Effector CD8-positive, alpha-beta T cell (primary cell): ENCODE measurements at places on chromosomes 6 and 20.
A peak's percentile ranks its signal among the peaks of the same experiment; 100 is the strongest.

DNA sequence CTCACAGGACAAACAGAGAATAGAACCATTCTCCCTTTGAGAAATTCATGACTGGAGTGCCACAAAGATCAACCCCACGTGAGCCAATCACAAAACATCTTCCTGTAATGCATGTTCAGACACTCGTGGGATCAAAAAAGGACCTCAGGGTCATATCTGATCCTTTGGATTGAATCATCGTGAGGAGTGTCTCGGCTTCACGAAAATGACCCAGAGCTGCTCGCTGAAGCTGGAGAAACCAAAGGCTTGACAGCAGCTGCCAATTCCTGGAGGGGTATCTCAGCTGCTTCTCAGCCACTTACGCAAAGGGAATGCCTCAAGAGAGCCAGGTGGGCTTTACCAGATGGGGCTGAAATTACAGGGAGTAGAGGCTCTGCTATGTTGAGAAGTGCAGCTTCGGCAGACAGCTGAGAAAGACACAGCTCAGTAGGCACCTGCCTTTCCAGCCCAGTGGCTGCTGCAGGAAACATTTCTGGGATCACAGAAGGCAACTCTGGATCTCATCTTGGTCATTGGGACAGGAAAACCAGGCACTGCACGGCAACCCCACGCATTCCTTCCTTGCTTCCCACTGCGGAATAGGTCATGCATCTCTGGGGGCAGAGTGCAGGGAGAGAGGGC is 813.1 kb downstream of the KIF16B start:
- DNase-seq: no peak

DNA sequence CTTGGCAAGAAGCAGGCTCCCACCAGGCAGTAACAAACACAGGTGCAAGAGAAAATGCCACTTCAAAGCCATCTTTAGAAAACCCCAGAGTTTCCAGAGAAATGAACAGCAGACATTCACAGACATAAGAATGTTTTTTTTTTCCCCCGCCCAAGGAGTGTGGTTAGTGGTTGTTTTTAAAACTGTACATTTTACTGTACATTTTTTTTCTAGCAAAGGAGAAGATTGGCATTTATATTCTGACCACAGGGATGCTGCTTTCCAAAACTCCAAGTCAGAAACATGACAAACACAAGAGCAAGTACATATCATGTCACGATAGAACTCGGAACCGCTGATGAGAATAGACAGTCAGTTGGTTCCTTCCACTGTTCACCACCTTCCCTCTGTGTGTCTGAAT is 197.9 kb downstream of the LRFN2 start:
- no peak for DNase-seq

DNA sequence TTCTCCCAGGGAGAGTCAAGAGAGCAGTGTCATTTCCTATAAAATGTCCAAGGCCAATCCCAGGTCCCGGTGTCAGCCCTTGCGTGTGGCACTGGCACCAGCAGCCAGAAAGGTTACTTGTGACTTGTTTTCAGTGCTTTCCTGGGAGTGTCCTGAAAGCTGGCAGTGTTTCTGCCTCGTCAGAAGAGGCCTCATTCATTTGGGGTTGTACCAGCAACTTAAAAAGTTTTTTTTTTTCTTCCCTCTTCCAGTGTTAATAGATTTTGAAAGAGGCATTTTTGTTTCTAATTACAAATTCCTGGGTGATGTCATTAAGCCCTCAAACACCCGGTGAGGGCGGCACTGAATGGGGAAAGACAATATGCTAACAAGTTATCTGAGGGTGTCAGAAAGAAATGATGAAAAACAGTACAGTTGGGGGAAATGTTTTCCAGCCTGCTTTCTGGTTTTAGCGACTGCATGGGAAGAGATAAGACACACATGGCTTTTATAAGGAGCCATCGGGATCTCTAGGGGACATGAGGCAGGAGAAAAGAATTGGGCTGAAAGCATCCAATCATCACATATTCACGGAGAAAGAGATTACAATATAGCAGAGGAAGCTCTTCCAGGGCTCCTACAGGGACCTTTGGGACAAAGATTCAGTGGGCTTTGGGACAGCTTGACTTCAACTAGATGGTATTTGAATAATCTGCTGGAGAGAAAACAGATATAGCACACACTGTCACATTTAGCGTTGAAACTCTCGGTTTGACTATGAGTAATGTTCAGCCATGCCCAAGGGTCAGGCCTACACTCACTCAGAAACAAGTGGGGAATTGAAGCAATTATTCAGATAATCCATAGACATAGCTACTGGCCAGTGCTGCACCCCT is 153.0 kb downstream of the BCAS1 start:
- no peak for DNase-seq

GRCh38 chr6:151721146-151721545 is 86.3 kb upstream of the ESR1 start:
- no peak for DNase-seq

DNA sequence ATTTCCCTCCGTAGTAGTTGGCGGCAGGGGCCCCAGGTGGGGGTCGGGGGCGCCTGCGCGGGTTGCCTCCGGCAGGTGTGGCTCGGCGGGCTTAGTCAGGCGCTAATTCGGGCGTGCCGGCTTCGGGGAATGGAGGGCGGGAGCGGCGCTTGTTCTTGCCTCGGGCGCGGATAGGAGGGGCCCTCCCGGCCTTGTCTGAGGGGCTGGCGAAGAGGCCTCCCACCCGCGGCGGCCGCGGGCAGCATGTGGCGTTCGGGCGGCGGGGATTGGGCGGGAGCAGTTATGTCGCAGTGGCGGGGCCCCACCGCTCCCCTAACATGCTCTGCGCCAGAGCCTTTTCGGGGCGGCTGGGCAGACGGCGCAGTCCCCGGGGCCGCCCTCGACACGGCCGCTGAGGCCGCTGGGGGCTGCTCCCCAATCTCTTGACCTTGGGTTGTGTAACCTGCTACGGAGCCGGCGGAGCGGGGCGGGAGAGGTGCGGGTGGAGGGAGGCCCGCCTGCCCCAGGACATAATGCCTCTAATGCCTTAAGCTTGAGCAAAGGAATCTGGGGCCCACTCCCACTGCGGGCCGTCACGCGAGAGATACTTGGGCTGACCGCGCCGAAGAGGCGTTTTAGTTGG is 1.1 kb downstream of the AMD1 start:
- DNase-seq: peak; percentile 64

DNA sequence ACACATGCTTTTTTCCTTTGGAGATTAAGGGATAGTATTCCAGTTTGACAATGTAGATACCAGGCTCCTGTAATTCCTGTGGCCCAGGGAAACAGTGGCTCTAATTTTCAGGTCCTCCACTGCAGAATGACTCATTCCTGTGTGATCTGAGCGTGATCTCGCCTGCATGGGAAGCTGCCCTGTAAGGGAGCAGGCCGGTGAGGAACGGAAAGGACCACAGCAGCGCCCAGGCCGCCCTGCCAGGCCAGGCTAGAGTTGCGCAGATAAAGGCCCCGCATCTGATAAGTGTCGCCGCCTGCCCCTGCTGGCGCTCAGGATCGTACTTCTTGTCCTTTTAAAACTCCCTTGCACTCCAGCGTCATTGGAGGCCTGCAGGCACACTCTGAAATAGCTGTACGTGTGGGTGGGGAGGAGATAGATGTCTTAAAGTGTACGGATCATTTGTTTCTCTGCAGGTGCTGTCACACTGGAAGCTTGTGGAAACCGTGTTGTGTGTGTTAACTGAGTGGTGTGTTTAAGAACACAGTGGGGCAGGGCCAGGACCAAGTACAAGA is 60.7 kb downstream of the SYNJ2 start:
- DNase-seq: no peak

DNA sequence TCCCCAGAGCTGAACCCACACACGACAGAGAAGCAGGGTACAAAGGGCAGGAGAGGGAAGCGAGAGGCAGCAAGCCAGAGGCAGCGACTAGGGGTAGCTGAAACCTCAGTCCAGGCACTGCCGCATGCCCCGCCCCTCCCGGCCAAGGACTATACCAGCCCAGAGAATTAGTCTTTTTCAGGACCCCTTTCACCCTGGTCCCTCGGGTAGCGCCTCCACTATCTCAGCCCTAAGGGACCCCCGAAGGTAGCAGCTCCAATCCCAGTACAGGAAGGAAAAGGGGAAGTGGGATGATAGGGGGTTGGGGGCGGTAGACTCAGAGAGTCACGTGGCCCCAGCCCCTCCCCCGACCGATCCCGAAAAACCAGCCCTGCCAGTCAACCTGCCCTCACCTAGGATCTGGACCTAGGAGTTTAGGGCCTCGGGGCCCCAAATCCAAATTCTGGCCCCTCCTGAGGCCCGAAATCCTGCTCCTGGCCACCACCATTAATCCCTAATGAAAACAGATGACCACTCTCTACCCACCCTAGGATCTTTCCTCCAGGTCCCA is 1.3 kb downstream of the RGL2 start:
- no peak for DNase-seq

DNA sequence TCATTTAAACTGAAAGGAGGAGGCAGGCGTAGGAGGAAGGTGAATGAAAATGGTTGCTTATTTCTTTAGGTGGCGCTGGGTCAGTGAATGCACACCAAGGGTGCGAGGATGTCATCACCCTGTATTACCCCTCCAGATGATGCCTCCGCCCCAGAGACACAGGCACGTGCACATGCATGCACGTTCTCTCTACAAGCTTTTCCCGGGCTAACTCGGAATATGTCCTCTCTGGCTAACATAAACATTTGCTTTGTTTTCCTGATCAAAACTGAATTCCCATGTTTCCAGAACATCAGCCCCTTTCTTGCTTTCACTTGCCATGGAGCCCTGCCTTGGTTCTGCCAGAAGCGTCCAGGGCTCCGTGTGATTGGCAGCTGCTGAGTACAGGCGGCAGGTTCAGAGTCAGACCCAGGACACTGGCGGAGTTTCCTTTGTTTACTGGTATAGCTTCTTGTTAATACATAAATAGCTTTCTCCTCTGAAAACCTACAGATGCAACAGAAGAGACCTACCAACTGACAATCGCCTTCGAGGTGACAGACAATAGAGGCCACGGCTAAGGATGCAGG is 131.2 kb upstream of the RPS6KA2 start:
- no peak for DNase-seq

DNA sequence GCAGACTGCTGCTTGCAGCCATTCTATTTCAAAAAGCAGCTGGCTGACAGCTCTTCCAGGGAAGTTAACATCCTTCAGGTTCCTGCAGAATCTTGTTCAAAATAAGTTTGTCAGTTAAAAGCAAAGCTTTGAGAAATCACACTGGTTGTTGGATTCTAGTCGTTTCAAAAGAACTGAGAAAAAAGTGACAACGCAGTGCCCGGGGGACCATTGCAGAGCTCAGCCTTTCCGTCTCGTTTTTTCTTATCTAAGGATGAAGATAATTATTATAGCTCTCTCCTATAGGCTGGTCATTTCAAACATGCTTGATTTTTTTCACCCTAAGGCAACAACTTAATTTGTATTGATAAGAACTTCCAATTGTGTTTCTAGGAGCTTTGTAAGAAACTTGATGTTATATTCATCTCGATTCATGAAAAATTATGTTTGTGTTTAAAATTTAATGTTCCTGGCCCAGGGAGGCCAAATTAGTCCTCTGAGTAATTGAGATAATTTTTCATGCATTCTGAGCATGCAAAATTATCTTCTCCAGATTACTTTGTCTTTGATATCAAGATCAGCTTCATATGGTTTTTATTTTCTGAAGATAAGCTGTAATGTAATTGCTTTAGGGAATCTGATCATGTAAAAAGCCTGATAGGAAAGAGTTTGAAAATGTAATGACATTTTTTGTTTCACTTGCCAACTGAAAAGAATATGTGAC is 58.4 kb downstream of the SNAP25 start:
- DNase-seq: no peak

DNA sequence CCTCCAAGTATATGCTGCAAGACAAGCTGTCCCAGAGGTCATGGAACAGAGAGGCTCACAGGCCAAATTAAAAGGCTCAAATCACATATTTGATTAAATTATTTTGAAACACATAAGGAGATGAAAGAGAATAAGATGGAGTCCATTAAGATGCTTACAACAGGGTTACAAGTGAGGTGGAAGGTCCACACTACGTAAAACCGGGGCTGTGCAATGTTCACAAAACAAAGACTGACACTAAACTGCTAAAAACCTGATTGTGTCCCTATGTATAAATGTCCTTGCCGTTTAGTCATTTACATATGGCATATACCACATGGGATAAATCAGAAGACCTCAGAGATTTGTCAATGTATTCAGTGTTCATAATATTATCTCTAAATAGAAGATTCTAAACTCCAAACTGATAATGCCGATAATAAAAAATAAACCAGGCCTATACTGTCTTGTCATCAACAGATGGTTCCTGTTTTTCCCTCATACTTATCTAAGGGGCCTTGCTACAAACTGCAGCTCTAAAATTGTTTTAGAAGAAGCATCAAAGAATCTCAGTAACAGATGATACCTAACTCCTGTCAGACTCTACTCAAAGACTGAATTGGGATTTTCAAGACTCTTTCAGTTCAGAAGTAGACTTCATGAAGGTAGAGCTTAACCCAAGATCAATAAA is 51.8 kb upstream of the RIPOR2 start:
- DNase-seq: no peak

- DNase-seq: no peak
These were observed 4.6 kb downstream of the CYP24A1 start for GRCh38 chr20:54168961-54169862.

DNA sequence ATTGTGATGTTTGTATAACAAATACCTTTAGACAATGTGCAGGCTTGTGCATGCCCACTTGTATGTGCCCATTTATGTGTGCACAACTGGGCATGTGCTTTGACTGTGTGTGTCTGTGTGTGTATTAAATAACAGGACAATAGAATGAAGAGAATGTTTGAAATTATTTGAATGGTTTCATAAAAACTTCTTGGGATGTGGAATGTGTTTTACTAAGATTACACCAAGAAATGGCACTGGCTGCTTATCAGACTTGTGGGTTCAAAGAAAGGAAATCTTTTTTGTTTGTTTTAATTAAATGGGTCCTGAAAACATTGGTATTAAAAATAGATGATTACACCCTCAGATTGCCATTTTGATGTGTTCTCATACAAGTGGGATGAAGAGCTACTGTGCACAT is 191.6 kb upstream of the CCN2 start:
- DNase-seq: no peak
